COLO829 (cell line): ENCODE measurements at places on chromosomes 1 and 21.

DNA sequence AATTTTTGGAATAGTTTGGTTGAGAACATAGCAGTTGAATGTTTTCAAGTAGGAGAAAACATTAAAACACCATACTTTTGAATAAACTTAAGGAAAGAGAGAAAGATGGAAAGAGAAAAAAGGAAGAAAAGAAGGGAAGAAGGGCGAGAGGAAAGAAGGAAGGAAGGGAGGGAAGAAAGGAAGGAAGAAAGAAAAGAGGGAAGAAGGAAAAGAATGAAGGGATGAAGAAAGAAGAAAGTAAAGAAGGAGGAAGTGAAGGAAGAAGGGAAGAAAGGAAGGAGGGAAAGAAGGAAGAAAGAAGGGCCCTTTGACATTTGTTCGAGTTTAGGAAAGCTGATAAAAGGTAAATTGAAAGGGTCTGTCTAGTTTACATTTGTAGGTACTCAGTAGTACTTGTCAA, 482.7 kb downstream of the SIPA1L2 start:
- DNase-seq, result no peak

GRCh38 chr21:27154451-27155129, 187.7 kb upstream of the ADAMTS5 start:
- no peak for DNase-seq

GRCh38 chr1:28170001-28170596, 6.4 kb downstream of the PTAFR start:
- no peak for DNase-seq

- no peak for DNase-seq
Measured at GRCh38 chr1:85054664-85055063, 6.4 kb upstream of the MCOLN3 start.

DNA sequence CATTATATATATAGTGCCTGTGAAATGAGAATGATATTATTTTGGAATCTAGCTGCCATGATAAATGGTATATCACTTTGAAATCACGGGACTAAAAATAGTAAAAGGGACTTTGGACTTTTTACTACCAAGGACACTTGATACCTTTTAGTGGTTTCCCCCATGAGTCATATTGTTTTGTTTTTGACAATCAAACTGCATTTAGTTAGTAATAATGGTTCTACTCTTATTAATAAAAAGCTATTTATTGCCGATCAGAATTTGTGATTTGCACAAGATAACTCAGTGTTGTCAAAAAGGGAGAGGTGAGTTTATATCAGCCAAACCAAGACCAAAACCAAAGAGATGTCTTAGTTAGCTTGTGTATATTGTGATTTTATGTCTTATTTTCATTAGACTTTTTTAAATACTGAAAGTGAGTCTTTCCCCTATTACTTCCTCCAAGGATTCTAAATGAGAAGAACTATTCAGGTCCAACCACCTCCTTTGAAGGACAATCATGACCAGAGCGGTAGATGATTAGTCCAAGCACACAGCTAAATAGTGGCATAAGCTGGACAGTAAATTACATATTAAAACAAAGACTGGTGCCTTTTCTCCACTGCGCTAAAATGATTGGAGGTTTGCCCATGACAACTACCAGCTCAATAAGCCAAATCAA, 281.7 kb upstream of the ESRRG start:
- no peak for DNase-seq
